Kasumi-1 (cell line): ENCODE measurements at places on chromosomes 12 and 14.

DNA sequence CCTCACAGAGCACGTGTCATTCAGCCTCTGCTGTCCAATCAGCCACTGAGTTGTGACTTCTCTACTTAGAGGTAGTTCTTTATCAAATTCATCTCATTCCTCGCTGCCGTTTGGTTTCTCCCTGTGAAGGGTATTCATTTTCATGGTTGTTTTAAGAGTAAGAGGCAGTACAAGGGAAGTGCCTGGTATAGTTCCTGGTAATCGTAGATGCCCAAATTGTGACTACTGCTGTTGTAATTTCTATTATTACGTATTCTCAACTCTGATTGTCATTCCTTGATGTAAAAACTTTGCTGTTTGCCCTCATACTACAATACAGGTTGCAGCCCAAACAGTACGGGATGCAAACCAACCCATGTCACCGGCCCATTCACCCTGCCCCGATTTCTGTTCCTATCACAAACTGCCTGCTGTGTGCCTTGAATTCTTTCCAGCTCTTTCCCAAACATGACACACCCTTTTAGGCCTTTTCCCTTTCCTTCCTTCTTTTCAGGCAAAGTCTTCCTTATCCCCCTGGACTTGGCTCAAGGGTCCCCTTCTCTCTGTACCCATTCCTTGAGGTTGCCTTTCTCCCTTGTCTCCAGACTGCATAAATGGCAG is 93.0 kb downstream of the SLC25A47 start:
- no peak for DNase-seq

- DNase-seq = peak; percentile 4
These were observed 192.6 kb upstream of the BCL2L14 start for GRCh38 chr12:11877869-11878780.

GRCh38 chr14:47040550-47040949 is 389.0 kb upstream of the RPL10L start:
- DNase-seq = peak; percentile 36

GRCh38 chr12:55708695-55709233 is 1.1 kb upstream of the ITGA7 start:
- DNase-seq = peak; percentile 14

- DNase-seq = no peak
These were observed 132.7 kb upstream of the DDHD1 start for GRCh38 chr14:53285821-53286220.

DNA sequence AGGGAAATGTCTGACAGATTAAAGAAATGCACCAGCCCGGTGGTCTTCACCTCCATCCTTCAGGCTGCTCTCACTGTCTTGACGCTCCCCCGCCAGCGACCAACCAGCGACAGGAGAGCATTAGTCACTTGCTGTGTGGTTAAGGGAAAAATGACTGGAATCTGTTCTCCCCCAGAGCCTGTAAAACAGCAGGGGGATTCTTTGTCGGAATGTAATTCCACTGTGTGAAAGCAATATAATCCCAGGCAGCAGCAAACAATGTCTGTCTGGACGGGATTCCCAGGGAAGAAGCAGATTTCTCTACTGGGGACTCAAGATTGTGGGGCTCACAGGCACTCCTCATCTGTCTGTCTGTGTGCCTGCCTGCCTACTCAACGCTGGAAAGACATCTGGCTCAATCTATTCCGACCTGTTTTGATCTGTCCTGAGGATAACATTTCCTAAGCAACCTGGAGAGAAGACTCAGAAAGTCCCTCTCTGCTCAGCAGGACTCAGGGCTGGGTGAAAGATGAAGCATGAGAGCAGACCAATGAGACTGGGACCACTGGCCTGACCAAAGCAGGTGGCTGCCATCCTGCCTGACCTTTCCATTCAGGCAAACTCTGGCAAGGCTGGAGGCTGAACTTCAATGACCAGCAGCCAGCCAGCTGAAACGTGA is 54.6 kb downstream of the NUAK1 start:
- DNase-seq = no peak

DNA sequence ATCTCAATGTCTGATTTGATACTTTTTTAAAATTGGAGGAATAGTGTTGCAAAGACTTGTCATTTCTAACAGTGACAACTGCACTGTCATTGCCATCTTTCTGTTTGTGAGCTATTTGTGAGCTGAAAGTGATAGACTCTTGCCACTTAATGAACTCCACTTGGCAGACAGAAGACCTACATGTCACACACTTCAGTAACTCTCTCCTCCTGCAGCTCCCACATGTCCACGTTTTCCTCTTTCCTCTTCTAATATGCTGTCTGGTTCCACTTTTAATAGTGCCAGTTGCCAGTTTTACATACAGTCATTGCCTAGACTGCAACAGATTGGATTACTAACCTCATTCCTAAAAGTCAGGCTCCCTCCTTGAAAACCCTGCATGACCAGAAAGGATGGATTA is 121.5 kb downstream of the CAPZA3 start:
- DNase-seq = no peak

DNA sequence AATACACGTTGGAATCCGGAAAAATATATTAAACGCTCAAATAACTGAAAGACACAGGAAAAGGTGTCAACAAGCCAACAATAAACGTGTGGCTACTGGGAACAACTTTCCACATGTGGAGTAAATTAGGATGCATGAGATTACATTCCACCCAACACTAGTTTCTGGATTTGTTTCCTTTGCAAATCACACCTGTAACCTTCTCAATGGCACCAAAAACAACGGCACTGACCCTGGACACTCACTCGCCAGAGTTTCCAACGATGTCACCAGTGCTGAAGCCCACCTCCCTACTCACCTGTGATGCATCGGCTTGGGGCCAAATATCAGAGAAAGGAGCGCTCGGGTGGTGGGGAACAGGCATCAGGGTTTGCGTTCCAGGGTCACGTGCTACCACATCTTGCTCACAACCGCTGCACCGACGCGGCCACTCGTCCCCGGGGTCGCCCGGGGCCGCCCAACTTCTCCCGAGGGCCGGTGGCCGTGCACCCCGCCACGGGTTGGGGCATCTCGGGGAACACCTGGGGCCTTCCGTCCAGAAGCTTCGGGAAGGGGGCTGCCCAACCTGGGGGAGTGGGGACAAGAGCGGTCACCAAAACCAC is 629 bp downstream of the PRDM4 start:
- peak; percentile 15 for DNase-seq

GRCh38 chr12:82783435-82783834 is 96.7 kb downstream of the TMTC2 start:
- no peak for DNase-seq

GRCh38 chr12:73514672-73515071 is 1023.0 kb upstream of the ATXN7L3B start:
- no peak for DNase-seq

- no peak for DNase-seq
These were observed 182.9 kb upstream of the SLC38A2 start for GRCh38 chr12:46555406-46555852.
